Astrocyte (in vitro differentiated cells and primary cell): ENCODE measurements at places on chromosomes 5 and 9. TPM values are rescaled to one million over a fixed set of nuclear protein-coding genes. Genes with fewer than 3 reads are reported as not detected.
A peak's percentile ranks its signal among the peaks of the same experiment; 100 is the strongest.

LCN12 gene
- not detected in 2 replicates for total RNA-seq

DNA sequence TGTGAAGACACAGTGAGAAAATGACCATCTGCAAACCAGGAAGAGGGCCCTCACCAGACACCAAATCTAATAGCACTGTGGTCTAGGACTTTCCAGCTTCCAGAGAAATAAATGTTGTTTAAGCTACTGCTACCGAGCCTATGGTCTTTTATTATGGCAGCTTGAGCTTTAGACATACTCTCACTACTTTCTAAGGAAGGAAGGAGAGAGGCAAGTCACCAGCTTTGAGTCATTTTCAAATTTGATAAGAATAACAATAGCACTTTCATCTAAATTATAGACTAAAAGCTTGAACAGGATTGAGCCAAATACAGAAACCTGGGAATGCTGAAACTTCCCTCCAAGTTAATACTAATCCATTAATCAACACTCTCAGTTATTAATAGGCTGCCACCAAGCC lies 64.4 kb downstream of the PLPPR1 start:
- no peaks in the 10 kb centered on the region for H3K27me3 ChIP-seq
- H3K27ac ChIP-seq = no peak overlapping the region
- DNase-seq = no peak
- no peak overlapping the region for H3K4me3 ChIP-seq
- H3K36me3 ChIP-seq = no peaks in the 10 kb centered on the region
- no peaks in the 10 kb centered on the region for H3K4me1 ChIP-seq

DNA sequence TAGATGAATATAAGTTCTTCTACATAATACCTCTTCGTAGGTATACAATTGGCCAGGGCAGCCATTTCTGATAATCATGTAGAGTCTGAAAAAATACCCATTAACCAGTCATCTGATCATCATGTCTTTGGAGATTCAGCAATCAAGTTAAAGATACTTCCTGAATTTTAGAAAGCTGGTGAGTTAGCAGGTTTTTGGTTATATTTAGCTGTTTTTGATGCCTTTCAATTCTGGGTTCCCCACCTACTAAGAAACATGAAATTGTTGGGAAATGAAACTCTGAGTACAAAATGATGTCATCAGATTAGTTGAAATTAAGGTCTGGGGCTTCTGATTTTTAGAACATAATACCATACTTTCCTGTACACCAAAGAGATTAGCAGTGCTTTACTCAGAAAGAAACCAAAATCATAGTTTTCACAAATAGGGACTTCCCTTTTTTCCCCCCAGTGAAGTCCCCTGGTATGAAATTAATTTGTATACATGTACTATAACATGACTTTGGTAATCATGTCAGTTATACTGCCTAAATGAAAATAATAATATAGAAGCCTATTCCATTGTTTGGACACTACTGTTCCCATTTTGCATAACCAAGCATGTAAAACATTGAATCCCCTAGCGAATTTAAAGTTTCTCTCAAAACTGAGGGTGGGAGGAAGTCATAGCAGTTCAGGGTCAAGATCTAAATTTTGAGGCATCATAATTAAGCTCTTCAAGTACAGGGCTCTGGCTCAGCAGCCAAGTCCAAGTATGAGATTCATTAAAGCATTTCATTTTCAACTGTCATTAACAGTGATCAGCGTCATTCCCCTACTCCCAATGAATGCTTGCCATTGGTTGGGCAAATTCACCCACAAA lies 17.9 kb downstream of the PRLR start:
- no peaks in the 10 kb centered on the region for H3K4me1 ChIP-seq
- no peak overlapping the region for H3K4me3 ChIP-seq
- H3K27me3 ChIP-seq = no peaks in the 10 kb centered on the region
- no peak for DNase-seq
- no peaks in the 10 kb centered on the region for H3K36me3 ChIP-seq

- H3K4me3 ChIP-seq = no peak overlapping the region
- H3K4me1 ChIP-seq = no peaks in the 10 kb centered on the region
- no peaks in the 10 kb centered on the region for H3K27me3 ChIP-seq
- DNase-seq = no peak
- H3K36me3 ChIP-seq = peaks cover 13% of the 10 kb centered on the region
- no peak overlapping the region for H3K27ac ChIP-seq
Measured at GRCh38 chr5:902129-902916, 9.6 kb downstream of the TRIP13 start.

DNA sequence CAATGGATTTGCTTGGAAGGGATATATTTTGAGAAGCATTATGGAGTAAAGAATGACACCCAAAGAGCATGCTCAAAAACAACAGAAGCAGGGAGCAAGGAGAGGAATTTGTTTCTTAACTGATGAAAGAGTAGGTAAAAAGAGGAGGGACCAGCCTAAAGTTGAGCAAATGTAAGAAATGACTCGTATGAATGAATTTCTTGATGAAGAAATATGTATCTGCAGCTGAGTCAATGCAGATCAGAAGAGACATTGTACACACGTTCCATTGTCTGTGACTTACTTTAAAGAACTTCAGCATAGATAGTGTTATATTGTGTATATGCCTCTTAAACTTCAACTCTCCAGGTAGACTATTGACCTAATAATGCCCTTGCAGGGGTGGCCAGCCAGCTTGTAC lies 112.7 kb upstream of the NREP start:
- H3K36me3 ChIP-seq = no peaks in the 10 kb centered on the region
- H3K4me1 ChIP-seq = no peaks in the 10 kb centered on the region
- no peak overlapping the region for H3K27ac ChIP-seq
- DNase-seq = no peak
- H3K27me3 ChIP-seq = no peaks in the 10 kb centered on the region
- no peak overlapping the region for H3K4me3 ChIP-seq

- no peak overlapping the region for H3K27ac ChIP-seq
- H3K36me3 ChIP-seq = no peaks in the 10 kb centered on the region
- H3K27me3 ChIP-seq = no peaks in the 10 kb centered on the region
- H3K4me3 ChIP-seq = no peak overlapping the region
- no peaks in the 10 kb centered on the region for H3K4me1 ChIP-seq
Measured at GRCh38 chr9:27440888-27441740, 83.0 kb upstream of the IFNK start.

DNA sequence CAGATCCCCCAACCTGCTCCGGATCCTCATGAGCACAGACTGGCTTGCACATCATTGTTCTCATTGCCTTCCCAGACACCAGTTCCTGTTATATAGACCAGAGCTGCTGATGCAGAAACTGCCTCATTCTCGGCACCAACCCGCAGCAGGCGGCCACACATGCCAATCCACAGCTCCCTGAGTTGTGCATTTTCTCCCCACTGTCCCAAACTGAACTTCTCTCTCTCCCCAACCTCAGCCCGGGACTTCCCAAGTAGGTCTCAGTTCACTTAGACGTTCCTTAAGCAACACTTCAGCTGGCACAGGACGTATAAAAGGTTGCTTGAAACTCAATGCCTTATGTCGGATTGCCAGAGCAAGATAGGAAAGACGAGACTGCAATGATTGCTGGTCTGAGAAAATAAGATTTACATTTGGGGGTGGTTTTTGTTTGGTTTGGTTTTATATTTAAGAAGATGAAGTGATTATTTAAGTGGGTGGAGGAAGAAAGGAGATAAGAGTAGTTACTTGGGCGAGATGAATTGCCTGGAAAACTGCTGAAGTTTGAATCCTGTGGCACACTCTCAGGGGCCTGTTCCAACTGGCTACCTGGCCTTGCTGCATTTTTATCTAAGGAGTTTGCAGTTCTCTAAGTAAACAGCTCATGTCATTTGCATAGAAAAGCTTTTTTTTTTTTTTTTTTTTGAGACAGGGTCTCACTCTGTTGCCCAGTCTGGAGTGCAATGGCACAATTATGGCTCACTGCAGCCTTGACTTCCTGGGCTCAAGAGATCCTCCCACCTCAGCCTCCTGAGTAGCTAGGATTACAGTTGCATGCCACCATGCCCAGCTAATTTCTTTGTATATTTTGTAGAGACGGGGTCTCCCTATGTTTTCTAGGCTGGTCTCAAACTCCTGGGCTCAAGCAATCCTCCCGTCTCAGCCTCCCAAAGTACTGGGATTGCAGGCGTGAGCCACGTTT lies 155.4 kb downstream of the GOLPH3 start:
- peaks cover 5% of the 10 kb centered on the region for H3K4me1 ChIP-seq
- H3K4me3 ChIP-seq = no peak overlapping the region
- no peaks in the 10 kb centered on the region for H3K27me3 ChIP-seq
- no peak overlapping the region for H3K27ac ChIP-seq

DNA sequence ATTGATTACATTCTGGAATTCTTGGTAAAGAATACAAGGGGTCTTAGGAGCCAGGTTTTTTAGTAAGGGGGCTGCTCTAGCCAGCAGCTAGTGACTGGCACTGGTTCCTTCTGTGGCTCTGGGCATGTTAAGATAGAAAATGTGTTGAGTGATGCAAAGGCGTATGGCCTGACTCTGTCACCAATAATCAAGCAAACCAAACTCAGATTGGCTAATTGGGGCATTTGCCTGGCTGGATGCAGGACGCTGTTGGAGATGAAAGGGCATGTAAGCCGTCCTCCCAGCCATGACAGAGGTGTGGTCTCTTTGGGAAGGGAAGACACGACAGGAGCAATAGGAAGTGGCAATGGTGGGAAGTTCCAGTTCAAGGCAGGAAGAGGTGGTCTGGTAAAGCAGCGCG lies 87.6 kb upstream of the CTSL start:
- peaks cover 10% of the 10 kb centered on the region for H3K4me1 ChIP-seq
- H3K36me3 ChIP-seq = no peaks in the 10 kb centered on the region
- H3K27me3 ChIP-seq = no peaks in the 10 kb centered on the region
- no peak overlapping the region for H3K4me3 ChIP-seq
- no peak for DNase-seq

PCA3 gene
- not detected in 2 replicates for total RNA-seq

- H3K27me3 ChIP-seq = no peaks in the 10 kb centered on the region
- DNase-seq = peak; percentile 79
- H3K4me1 ChIP-seq = peaks cover 13% of the 10 kb centered on the region
- peak overlapping the region; percentile 41 for H3K4me3 ChIP-seq
- H3K36me3 ChIP-seq = no peaks in the 10 kb centered on the region
Measured at GRCh38 chr5:91189480-91190313, 193.4 kb downstream of the ARRDC3 start.

TLR4 gene
- total RNA-seq = 7.4 and 9.1 TPM in 2 replicates

- DNase-seq = no peak
- peaks cover 4% of the 10 kb centered on the region for H3K36me3 ChIP-seq
- no peaks in the 10 kb centered on the region for H3K27me3 ChIP-seq
- H3K4me3 ChIP-seq = no peak overlapping the region
- H3K27ac ChIP-seq = no peak overlapping the region
Measured at GRCh38 chr5:55966284-55966683, 28.5 kb downstream of the IL6ST start.

- H3K36me3 ChIP-seq = no peaks in the 10 kb centered on the region
- no peaks in the 10 kb centered on the region for H3K27me3 ChIP-seq
- no peak overlapping the region for H3K4me3 ChIP-seq
- DNase-seq = no peak
- no peak overlapping the region for H3K27ac ChIP-seq
Measured at GRCh38 chr9:108316630-108317029, 539.2 kb downstream of the ACTL7B start.

GRCh38 chr9:86500031-86500430 lies 145.8 kb upstream of the TUT7 start:
- H3K4me3 ChIP-seq = no peak overlapping the region
- peaks cover 10% of the 10 kb centered on the region for H3K4me1 ChIP-seq
- no peak overlapping the region for H3K27ac ChIP-seq
- H3K36me3 ChIP-seq = no peaks in the 10 kb centered on the region
- no peak for DNase-seq
- H3K27me3 ChIP-seq = no peaks in the 10 kb centered on the region

- no peak for DNase-seq
- peaks cover 8% of the 10 kb centered on the region for H3K4me1 ChIP-seq
- no peak overlapping the region for H3K27ac ChIP-seq
- H3K4me3 ChIP-seq = no peak overlapping the region
Measured at GRCh38 chr9:120914953-120915352, 11.6 kb downstream of the TRAF1 start.

DNA sequence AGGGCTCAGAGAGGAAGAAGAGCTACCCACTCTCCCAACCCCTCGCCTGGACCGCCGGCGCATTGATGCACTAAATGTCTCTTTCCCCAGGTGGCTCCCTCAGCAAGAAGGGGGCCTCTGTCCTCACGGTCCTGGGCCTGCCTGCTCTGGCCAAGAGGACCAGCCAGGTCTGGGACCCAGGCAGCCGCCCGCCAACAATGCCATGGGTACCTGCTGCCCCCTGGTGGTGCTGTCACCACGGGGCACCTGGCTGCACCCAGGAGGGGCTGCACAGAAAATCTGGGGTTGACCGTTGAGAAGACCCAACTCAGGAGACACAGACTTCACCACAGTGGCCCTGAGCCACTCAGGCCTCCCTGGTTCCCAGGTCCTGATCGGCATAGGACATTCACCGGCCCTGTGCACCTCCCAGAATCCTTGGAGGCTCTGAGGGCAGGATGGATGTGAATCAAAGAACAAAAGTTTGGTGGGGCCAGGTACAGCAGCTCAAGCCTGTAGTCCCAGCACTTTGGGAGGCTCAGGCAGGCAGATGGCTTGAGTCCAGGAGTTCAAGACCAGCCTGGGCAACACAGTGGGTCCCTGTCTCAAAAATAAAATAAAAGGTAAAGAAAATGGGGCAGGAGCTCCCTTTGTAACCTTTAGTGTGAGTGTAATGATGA lies 2.4 kb upstream of the VAV2 start:
- H3K27ac ChIP-seq = no peak overlapping the region
- H3K36me3 ChIP-seq = no peaks in the 10 kb centered on the region
- H3K4me3 ChIP-seq = no peak overlapping the region
- no peak for DNase-seq
- peaks cover 36% of the 10 kb centered on the region for H3K4me1 ChIP-seq
- no peaks in the 10 kb centered on the region for H3K27me3 ChIP-seq

CDKN2B gene
- total RNA-seq = 306 and 314 TPM in 2 replicates

- no peaks in the 10 kb centered on the region for H3K36me3 ChIP-seq
- no peak overlapping the region for H3K4me3 ChIP-seq
- no peaks in the 10 kb centered on the region for H3K27me3 ChIP-seq
- no peak overlapping the region for H3K27ac ChIP-seq
- no peak for DNase-seq
Measured at GRCh38 chr5:153829510-153830065, 209.1 kb downstream of the FAM114A2 start.
